ENCODE measurements at places on chromosomes 6 and 20.
A peak's percentile ranks its signal among the peaks of the same experiment; 100 is the strongest.

- no peak for DNase-seq
Observed at GRCh38 chr6:119334535-119335264, 14.9 kb downstream of the MAN1A1 start.

DNA sequence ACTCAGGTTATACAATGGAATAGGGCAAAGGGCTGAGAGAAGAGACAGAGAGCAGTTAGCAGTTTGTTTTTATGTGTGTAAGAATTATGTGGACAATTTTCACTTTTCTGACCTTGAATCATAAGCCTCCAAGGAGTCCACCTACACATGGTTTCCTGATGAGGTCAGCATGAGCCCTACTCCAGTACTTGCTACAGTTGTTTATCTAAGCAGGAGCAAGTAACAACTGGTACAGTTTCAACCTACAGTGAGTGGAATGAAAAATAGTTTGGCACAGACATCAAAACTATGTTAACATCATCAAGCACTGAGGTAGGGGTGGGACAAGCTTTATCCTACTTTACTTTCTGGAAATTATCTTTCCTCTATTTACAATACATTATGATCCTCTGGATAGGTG is 426.7 kb upstream of the ID4 start:
- no peak for DNase-seq

DNA sequence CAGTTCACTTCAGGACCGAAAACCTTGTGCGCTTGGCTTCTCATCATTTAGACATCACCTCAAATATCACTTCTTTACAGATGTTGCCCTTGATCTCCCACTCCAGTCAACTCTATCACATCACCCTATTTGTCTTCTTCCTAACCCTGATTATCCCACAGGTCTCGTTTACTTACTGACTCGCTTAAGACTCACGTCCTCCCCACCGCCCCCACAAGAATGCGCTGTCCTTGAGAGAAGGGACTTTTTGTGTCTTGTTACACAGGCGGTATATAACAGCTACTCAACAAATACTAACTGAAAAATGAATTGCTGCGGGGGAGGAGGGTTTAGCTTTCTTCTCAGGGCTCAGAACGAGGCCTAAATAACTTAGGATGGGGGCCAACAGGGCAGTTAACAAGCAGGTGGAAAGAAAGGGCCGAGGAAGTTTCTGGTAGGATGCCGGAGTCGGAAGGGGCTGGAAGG is 527 bp downstream of the TOMM34 start:
- no peak for DNase-seq

GRCh38 chr6:113629975-113630737 is 227.0 kb upstream of the MARCKS start:
- DNase-seq = no peak

DNA sequence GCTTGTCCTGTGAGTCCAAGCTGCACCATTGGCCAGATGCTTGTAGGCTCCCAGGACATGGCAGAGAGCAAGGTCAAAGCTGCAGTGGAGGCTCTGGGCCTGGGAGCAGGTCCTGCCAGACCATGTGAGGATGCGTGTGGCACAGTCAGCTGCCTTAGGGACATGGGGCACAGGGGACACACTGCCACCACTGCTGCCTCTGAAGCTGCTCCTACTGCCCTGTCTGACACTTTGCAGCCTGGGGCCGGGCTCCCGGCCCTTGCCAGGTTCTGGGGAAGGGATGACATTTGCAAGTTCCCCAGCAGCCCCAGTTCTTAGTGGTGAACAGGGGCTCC is 13.2 kb upstream of the FUT9 start:
- no peak for DNase-seq

DNA sequence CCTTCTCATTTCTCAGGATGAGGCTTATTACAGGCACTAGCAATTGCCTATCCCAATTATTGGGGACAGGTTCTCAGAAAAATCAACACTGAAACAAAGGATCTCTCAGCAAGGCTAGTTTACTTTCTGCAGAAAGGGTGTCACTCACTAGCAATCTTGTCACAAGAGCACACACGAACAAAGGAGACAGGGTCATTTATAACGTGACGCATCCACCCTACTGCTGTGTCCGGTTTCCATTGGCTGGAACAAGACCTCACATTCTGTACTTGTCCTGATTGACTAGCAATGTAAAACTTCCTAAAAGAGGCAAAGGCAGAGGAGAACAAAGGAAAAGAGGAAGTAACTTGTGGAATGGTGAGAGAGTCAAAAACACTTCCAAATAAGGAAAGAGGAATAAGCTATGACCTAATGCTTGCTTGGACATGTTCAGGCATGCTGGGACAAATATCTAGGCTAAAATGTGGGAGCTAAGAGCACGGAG is 160.2 kb upstream of the STXBP5 start:
- DNase-seq = no peak

DNA sequence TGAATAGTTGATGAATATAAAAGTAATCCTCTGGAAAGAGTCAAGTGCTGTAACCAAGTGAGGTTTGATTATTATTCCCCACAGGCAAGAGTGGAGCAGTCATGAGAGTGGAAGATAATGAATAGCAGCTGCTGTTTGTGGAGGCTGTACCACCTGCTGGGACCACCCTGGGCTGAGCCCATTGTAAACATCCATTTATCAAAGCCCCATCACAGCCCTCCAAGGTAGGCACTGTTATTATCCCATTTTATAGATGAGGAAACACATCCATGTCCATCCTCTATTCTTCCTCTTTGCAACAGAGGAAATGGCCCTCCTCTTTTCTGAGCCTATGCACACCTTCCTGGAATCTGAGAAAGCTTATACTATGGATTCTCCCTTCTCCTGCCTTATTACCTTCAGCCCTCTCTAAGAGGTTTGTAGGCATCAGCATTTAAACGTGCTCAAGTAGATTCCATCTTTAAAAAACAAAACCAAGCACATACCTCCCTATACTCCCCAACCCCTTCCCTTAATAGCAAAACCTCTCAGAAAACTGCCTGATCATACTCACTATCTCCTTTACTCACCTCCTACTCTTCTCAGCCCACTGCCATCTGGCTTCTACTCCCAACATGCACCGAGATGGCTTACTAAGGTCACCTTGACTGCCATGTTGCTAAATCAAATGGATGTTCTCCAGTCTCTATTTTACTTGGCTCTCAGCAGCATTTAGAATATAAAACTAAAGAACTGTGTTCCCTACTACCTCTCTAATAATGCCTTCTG is 37.1 kb downstream of the CDH22 start:
- no peak for DNase-seq

DNA sequence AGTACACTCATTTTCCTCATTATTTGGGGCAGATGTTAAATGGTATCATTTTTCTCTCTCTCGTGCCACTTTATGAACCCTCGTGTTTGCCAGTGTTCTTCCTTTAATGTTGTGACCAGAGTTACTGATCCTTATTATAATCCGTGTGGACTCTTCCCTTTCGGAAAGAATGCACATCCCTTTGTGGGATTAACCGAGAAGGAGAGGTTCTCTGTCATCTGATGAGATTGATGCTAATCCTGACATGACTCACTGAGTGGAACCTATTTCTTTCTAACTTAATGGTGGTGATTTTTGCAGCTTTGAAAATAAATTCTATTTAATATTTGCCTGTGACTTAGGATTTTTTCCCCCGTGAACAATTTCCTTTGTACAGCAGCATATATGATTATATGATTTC is 300.0 kb upstream of the MAN1A1 start:
- DNase-seq = no peak

GRCh38 chr6:157148391-157149323 is 174.7 kb downstream of the TMEM242 start:
- DNase-seq = peak; percentile 70

DNA sequence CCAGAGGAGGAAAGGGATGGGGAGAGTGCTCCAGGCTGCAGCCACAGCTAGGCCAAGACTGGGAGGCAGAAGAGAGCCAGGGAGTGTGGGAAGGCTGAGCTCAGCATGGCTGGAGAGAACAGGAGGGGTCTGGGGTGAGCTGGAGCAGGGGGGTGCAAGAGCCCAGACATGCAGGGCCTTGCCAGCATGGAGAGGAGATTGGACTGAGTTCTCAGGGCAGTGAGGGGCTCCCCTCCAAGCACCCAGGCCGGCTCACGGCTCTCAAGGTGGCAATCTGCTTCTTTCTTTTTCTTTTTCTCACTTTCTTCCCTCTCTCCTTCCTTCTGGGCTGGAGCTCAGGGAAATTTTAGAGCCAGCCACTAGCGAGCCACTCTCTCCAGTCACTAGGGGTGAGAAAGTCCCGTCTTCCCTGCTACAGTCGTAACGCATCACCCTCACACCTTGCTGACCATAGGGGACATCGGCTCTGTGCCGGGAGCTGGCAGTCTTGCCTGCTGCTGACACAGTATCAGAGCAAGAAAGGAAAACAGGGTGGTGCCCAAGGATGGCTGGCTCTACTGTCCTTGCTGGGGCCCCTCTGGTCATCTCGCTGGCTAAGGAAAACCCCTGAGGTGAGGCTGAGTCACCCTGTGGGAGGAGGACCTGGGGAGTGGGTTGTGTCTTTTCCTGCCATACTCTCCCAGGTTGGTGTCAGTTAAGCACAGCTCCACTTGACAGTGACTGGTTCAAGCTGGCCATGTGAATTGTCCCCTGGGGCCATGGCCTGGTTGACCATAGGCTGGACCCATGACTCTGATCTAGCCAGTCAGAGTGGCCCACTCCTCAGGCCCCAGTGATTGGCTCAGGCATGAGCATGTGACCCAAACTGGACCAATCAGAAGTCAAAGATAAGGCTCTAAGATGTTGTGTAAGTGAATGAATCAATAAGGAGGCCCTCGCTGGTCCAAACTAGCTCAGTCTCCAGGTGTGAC is 135.1 kb upstream of the PMEPA1 start:
- DNase-seq = no peak

- DNase-seq = no peak
Observed at GRCh38 chr6:55963301-55963700, 87.9 kb upstream of the BMP5 start.

- no peak for DNase-seq
Observed at GRCh38 chr20:25361287-25361683, 29.4 kb downstream of the ABHD12 start.

DNA sequence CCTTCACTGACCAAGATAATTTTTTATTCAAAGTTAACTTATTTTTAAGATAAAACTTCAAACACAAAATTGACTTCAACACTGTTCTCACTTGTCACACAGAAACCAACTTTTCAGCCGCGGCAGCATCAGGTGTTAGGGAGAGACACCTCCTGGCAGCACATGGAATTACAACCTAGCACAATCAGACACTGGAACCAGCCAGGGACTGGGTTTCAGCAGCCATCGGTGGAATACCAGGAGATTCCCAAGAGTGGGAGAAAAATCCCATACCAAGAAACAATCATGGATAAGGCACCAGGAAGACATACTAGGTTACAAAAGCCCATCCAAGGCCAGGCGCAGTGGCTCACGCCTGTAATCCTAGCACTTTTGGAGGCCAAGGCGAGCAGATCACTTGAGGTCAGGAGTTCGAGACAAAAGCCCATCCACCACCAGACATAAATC is 70.0 kb downstream of the SNX5 start:
- peak; percentile 85 for DNase-seq

DNA sequence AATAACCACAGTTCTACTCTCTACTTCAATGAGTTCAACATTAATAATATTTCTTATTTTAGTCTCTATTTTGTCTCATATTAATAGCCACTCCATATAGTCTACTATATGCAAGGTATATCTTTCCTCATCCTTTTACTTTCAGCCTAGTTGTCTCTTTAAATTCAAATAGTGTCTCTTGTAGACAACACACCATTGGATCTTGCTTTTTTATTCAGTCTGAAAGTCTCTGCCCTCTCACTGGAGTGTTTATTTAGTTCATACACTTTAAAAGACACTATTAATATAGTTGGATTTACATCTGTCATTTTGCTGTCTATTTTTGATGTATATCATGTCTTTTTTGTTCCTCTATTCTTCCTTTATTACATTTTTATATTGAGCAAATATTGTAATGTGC is 103.5 kb downstream of the RFPL4B start:
- DNase-seq = no peak

DNA sequence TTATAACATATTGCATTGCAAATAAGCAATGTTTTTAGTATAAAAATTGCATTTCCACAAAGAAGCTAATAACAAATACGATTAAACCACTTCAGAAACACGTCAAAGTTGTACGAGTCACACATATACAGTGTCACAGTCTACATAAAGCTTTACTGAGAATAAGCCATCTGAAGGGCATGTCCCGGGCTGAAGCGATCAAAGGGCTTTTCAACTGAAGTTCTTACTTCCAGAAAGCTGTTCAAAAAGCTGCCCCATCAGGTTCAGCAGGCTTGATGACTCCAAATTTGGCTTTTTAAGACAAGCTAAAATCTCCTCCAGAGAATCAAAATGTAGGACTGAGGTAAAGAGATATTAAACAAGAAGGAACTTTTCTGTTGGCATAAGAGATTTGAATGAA is 37.5 kb upstream of the HAO1 start:
- no peak for DNase-seq

DNA sequence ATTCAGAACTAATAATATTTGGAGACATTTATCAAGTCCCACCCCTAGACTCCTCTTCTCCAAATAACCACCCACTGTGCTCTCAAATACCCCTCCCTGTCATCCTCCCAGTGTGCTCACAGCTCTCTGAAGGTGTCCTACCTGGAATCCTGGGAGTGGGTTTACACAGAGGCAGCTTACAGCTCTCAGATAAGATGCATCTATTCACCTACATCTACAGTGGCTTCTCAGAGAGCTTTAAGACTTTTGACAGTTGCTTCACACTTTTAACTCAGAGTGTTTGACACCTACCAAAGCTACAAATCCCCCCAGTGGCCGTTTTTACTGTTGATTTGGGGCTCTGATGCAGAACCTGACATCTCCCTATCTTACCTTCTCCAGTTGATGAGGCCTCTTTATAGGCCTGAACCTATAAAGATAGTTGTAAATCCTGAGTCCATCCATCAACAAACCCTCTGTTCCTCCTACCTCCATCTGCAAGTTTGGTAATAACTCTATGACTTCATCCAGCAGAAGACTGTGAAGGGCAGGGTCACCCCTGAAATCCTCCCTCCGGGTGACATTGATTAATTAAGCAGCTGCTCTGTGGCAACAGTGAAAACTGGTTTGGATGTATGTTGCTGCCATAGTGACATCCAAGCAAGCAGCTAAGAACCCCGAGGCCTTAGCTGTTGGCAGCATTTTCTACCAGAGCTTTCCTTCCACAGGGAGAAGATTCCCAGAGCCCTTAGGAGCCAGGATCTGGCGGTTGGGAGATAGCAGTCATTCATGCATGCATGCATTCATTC is 226.1 kb upstream of the RREB1 start:
- no peak for DNase-seq

GRCh38 chr6:19665613-19665909 is 171.6 kb upstream of the ID4 start:
- no peak for DNase-seq

DNA sequence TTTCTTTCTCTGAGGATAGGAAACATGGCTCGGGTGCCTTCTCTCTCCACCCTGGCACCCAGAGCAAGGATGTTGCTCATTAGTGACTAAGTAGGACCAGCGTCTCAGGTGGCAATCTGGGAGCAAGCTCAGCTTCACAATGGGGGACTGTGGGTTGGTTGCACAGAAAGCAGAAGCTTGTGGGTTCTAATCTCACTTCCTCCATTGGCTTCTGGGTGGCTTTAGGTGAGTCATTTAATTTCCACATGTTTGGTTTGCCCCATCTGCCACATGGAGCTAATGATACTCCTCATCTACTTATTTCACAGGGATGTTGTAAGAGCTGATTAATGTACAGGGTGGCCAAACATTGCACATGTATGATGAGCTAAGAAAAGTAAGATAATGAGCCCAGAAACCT is 54.8 kb upstream of the AKIRIN2 start:
- no peak for DNase-seq

GRCh38 chr6:137424251-137424650 is 69.9 kb downstream of the OLIG3 start:
- no peak for DNase-seq
